ENCODE measurements at places on chromosomes 12 and 14.

DNA sequence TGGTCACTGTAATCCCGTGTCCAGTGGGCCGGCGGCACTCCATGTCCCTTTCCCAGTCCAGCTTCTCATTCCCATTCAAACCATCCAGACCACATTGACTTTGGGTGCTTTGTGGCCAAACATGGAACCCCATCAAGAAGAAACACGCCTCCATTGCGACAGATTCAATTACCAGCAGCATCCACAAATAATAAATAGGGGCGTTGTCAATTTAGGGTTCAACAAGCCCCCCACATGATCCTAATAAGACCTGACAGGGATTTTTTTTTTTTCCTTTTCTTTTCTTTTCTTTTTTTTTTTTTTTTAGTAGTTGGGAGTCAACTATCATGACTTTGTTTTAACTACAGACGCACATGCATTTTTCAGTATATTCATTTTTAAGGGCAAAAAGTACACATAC is 149.4 kb downstream of the DICER1 start:
- DNase-seq: no peak

- no peak for DNase-seq
Observed at GRCh38 chr14:35042632-35043031, 3.4 kb upstream of the FAM177A1 start.

- DNase-seq: no peak
Observed at GRCh38 chr12:89211456-89211855, 140.8 kb downstream of the DUSP6 start.

DNA sequence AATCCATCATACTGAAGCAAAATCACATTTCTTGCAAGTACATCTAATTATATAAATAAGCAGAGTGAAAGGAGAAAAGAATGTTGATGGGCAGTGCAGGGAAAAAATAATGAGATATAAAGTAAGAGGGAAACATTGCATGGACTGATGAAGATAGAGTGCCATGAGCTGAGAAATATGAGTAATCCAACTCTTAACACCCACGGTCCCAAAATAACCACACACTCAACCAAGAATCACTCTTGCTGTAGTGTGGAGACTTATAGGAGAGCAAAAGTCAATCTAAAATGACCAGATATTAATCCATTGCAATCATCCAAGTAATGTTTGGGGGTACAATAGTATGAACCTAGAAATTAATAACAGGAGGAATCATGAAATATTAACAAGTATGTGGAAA is 40.2 kb downstream of the MYF5 start:
- DNase-seq: no peak

All from iPS-NIHi11 (cell line).